ENCODE measurements at places on chromosomes 3 and 15.
A peak's percentile ranks its signal among the peaks of the same experiment; 100 is the strongest.

GRCh38 chr3:11099306-11099705 lies 55.0 kb upstream of the HRH1 start:
- no peak for DNase-seq

GRCh38 chr15:43943511-43943910 lies 116.7 kb downstream of the WDR76 start:
- DNase-seq = no peak

DNA sequence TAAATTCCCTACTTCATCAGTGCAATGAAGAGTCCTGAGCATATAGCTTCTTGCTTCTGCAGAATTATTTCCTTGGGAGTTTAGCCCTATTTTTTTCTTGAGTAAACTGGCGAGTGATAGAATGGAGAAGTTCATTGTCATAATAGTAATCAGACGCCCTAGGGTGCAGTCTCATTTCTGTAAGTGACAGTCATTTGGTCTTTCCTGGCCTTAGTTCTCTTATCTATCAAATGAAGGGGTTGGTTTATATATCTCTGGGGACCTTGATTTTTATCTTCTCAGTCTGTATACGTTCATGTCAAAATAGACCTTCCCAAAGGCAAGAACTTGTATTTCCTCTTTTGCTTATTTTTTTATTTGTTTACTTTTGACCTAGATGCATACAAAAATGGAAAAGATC lies 9.9 kb upstream of the ALPK3 start:
- no peak for DNase-seq

GRCh38 chr3:169400874-169401273 lies 262.6 kb downstream of the MECOM start:
- DNase-seq = no peak

DNA sequence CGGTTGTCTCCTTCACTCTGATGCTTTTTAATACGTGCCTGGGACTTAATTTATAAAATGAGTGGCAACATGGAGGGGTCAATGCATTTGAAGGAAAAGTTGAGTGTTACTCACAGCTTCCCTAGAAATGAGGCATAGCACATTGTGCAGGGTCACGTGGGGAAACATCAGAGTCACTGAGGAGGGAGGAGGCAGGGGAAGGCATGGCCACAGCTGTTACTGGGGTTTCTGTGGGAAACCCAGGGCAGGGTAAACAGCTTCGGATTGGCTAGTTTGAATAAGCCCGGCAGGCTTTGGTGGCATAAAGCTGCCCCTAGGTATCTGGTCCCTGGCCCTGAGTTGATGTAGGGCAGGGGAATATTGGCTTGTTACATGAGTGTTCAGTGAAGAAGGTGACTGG lies 98.9 kb upstream of the ST8SIA2 start:
- no peak for DNase-seq

DNA sequence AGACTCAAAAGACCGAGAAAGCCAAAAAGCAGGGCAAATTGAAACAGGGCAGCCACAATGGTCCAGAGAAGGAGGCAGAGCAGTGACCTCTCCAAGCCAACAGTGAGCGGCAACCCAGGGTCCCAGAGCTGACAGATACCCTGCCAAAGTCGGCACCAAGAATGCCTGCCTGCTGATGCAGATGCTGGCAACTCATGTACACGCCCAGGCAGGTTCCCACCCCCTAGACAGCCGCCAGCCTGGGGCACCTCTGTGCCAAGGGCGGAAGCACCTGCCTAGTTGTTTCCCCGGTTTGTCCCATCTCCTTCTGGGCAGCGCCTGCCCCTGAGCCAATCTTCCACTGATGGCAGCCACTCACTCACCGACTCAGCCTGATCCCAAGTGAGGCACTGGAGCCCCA lies 22.1 kb downstream of the KLHL25 start:
- DNase-seq = no peak

DNA sequence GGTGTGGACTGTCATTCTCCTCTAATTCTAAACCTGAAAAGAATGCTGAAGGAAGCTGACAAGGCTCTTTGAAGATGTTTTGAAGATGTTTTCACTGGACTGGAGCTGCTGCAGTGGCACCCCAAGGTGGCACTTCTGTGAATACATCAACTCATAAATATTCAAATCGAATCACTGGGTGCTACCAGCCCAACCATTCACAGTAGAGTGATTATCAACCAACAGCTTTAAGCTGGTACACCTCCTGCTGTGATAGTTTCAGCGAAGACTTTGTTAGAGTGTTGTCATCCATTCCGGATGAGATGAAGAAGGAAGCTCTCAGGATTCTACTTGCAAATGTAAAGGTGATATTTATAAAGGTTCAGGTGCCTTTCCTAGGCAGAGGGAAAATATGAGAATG lies 106.6 kb downstream of the LSAMP start:
- DNase-seq = no peak

GRCh38 chr15:90617171-90617570 lies 87.4 kb downstream of the CRTC3 start:
- DNase-seq = no peak

- no peak for DNase-seq
These were observed 232.0 kb downstream of the ZBBX start for GRCh38 chr3:167148136-167148535.

- DNase-seq = no peak
These were observed 44.8 kb downstream of the DENND4A start for GRCh38 chr15:65747265-65747664.

DNA sequence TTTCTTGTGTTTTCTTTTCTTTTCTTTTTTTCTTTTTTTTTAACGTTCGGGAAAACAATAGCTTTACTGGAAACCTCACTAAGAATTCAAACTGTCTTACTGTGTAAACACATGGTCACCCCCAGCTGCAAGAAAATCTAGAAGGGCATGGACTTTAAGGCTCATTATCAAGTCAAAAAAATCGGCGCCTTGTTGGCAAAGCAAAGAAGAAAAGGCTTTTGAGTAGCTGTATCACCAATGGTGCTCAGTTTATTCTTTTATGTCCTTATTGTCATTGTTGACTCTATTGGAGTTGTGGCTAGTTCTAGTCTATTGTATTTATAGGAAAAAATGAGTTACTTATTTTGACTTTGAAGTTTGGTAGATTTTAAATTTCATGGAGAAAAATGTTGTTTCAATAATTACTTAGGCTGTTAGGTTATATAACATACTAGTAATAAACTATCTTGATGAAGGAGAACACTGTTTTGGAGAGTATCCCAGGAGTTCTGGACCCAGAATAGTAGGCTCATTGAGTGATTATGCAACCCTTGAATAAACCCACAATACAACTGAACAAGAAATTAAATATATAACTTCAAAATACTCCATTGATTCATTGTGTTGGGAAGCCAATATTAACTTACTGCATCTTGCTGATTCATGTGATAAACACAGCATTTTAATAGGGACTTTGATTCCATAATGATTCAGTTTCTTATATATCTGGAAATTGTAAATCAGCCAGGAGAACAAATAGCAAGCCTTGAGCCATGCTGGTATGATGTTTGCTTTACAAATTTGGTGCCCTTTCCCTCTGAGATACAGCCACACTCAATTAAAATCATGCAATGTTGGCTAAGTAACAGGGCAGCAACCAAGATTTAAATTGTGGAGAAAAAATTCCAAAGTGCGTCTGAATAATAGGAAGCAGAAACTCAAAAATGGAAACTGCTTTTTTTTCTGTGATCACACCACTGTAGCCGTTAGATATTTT lies 27.8 kb upstream of the GOLIM4 start:
- no peak for DNase-seq

DNA sequence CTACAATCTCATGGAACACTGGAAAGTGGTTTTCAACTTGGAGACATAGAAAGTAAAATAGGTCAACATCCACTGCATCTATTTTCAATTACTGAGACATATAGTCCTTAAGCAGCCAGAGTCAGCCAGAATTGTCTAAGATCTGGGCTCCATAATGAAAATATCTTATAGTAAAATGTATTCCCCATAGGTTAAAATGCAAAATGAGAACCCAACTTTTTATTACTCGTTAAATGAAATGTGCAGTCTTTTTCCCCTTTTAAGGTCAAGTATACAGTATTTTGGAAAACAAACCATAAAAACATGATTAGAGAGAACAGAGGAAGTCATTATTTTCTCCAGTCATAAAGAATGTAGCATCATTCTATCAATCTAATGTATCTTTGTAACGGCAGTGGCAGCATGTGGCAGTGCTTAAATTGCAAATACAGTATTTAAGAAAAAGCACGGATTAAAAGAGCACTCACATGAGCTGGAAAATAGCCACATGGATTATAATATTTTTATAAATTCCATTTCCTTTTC lies 64.4 kb upstream of the CPB1 start:
- peak; percentile 46 for DNase-seq

GRCh38 chr15:96362755-96363651 lies 32.5 kb downstream of the NR2F2 start:
- DNase-seq = no peak

- no peak for DNase-seq
These were observed 133.9 kb downstream of the STAC start for GRCh38 chr3:36514171-36514570.

GRCh38 chr15:38461066-38461833 lies 7.3 kb downstream of the FAM98B start:
- DNase-seq = no peak

DNA sequence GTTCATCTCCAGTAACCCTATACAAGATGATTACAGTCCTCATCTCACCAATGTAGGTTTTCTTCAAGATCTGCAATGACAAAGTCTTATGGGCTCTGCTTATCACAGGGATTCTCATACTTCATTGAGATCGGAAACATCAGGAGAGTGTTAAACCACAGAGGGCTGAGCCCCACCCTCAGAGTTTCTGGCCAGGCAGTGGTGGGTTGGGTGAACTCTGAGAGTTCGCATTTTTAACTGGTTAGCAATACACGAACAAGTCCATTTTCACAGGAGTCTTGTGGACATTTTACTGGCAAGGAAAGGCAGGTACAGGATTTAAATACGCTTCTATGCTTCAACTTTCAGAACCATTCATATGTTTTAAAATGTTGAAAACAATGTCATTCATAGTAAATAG lies 366.7 kb upstream of the ROBO2 start:
- DNase-seq = no peak

- DNase-seq = no peak
These were observed 90.0 kb downstream of the FAM43A start for GRCh38 chr3:194775731-194776130.

DNA sequence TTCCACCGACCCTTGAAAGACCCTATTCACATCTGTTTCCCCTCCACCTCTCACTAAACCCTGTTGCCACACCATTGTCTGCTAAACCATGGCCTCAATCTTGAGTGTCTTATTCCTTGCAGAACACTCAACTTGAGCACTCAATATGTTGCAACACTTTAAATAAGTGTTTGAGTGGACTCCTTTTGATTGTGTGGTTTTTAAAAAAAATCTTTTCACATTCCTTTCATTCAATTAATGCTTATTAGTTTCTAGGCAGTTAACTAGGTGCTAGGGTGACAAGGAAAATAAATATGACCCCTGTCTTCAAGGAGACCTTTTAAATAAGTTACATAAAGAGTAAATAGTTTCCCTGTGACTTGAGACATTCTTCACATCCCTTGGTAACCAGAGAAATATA lies 13.3 kb upstream of the HHLA2 start:
- no peak for DNase-seq

- DNase-seq = no peak
These were observed 28.3 kb downstream of the GOLGA6A start for GRCh38 chr15:74053941-74054529.

GRCh38 chr3:184808021-184808420 lies 3.9 kb upstream of the VPS8 start:
- no peak for DNase-seq

GRCh38 chr15:42163947-42164550 lies 7.6 kb upstream of the PLA2G4F start:
- no peak for DNase-seq

GRCh38 chr15:88894819-88895767 lies at the start of gene HAPLN3:
Gene HAPLN3, minus strand, starts transcription at chr15:88895544. Its CDS starts 8,246 bp downstream, at chr15:88887298.
- no peak for DNase-seq

GRCh38 chr3:187112934-187113793 lies 26.1 kb downstream of the RPL39L start:
- DNase-seq = no peak

DNA sequence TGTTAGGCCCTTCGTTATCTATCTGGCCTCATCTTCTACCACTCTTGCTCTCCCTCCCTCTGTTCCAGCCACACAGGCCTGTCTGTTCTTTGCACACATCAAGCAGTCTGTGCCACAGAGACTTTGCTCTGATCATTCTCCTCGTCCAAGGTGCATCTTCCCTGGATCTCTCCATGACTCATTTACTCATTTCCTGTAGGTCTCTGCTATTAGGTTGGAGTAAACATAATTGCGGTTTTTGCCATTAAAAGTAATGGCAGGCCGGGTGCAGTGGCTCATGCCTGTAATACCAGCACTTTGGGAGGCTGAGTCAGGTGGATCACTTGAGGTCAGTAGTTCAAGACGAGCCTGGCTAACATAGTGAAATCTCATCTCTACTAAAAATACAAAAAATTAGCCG lies 9.5 kb upstream of the C3orf49 start:
- no peak for DNase-seq

- DNase-seq = no peak
These were observed 151.6 kb downstream of the FOXB1 start for GRCh38 chr15:60155661-60156060.

GRCh38 chr3:67090474-67090873 lies 92.4 kb downstream of the KBTBD8 start:
- DNase-seq = no peak

DNA sequence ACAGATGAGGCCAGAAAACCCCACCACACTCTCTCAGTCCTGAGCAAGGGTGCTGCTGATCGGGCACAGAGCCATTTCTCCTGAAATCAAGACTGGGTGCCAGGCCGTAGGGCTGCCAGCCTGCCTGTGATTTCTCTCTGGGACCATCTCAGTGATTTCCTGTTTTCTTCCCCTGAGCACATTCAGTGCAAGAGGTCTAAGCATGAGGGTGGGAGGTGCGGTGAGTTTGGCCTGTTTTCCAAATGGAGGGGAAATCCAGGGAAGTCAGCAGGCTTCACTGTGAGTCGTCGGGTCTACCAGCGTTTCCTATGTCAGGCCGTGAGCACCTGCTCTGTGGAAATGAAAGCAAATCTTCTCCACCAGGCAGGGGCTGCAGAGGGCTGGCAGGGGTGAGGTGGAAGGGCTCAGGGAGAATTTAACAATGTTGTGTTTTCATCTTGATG lies 82.3 kb downstream of the ST6GAL1 start:
- no peak for DNase-seq

DNA sequence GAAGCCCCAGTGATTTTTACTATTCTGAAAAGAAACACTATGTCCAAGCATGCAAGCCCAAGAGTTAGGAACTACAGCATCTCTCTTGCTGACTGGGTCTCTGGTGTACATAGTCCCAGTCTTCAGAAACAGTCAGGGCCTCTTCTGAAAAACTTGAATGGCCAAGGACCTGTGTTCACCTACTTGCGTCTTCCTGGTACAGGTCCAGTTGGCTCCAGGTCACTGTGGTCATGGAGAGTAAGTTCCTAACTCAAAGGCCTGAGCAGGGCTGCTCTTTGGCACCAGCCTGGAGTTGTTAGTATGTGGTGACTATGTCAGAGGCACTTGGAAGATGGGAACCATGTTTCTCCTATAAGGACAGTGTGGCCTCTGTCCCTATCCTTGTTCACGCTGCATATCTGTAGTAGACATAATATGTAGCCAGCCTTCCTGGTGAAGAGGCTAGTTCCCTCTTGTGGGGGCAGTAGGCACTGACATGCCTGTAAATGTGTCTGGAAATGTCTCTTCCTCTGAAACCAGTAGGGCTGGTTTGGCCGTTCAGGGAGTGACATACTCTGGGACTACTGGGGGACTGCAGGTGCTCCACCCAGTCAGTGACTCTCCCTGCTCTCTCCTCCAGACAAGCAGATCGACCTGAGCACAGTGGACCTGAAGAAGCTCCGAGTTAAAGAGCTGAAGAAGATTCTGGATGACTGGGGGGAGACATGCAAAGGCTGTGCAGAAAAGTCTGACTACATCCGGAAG lies 2.6 kb upstream of the RBM15B start:
- no peak for DNase-seq
